Immature natural killer cell (primary cell): ENCODE measurements at places on chromosomes 7 and 10. TPM values are rescaled to one million over a fixed set of nuclear protein-coding genes. Genes with fewer than 3 reads are reported as not detected.

- peaks cover 2% of the 10 kb centered on the region for H3K27me3 ChIP-seq
- H3K4me1 ChIP-seq: no peaks in the 10 kb centered on the region
- H3K4me3 ChIP-seq: no peak overlapping the region
- no peak for DNase-seq
- H3K27ac ChIP-seq: no peak overlapping the region
- H3K36me3 ChIP-seq: no peaks in the 10 kb centered on the region
Measured at GRCh38 chr10:42112331-42113157, 525.8 kb downstream of the ZNF33B start.

GPR141 gene
- polyA plus RNA-seq: 24.8 TPM

STK31 gene
- not detected for polyA plus RNA-seq

DNA sequence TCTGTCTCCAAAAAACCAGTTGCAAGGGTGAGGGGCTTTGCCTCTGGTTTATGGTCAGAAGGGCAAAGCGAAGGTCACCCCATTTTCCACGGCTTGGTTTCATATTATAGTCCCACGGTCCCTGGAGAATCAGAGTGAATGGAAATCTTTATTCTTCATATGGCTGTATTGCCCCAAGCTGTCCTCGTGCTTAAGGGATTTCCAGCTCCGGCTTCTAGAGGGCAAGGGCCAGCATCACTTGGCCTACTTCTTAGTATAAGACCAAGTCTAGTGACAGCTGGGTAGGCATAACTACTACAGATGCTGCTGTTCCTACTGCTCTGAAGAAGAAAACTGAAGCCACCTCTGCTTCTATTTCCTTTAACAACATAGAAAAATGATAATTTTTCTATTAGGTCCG lies 63.2 kb downstream of the PARP12 start:
- DNase-seq: no peak
- no peak overlapping the region for H3K27ac ChIP-seq
- peaks cover 3% of the 10 kb centered on the region for H3K36me3 ChIP-seq

- H3K4me1 ChIP-seq: no peaks in the 10 kb centered on the region
- DNase-seq: no peak
- no peaks in the 10 kb centered on the region for H3K36me3 ChIP-seq
Measured at GRCh38 chr10:131698232-131698631, 202.6 kb upstream of the PPP2R2D start.

TMEM236 gene
- polyA plus RNA-seq: 0.07 TPM

- H3K4me1 ChIP-seq: no peaks in the 10 kb centered on the region
- peaks cover 2% of the 10 kb centered on the region for H3K27me3 ChIP-seq
- no peak overlapping the region for H3K4me3 ChIP-seq
Measured at GRCh38 chr10:69491611-69492010, 40.3 kb downstream of the TSPAN15 start.

FRG2B gene
- polyA plus RNA-seq: not detected

- peaks cover 7% of the 10 kb centered on the region for H3K27me3 ChIP-seq
- peak overlapping the region; percentile 96 for H3K4me3 ChIP-seq
Measured at GRCh38 chr7:43869867-43870240, 537 bp upstream of the MRPS24 start.

GRCh38 chr7:158085741-158086695 lies 501.6 kb downstream of the PTPRN2 start:
- no peaks in the 10 kb centered on the region for H3K27me3 ChIP-seq
- no peak overlapping the region for H3K4me3 ChIP-seq
- no peaks in the 10 kb centered on the region for H3K36me3 ChIP-seq
- H3K27ac ChIP-seq: no peak overlapping the region
- DNase-seq: no peak
- no peaks in the 10 kb centered on the region for H3K4me1 ChIP-seq

DNA sequence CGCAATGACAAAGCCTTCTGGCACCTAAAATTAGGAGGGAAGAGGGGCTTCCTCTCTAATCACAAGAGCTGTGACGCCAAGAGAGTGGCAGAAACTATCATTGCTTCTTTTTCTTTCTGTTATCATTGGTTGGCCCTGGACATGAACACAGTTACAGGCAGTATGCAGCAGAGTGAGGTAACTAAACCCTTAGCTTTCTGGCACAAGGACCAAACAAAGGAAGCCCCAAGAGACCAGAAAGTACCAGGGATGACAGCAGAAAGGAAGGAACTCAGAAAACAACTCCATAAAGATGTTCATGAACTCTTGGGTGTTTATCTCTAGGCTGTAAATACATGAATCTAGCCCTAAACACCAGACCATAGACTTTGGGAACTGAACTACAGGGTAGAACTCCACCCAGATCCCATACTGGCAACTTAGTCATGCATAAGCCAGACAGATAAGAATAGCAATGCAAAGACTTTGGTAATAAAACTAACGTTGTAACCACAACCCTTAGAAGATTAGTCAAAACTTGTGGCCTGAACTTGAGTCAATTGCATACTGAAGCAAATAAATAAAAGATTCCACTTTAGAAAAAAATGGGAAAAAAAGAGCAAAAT lies 195.7 kb upstream of the PTN start:
- no peaks in the 10 kb centered on the region for H3K36me3 ChIP-seq
- H3K4me1 ChIP-seq: no peaks in the 10 kb centered on the region
- H3K27ac ChIP-seq: no peak overlapping the region
- H3K4me3 ChIP-seq: no peak overlapping the region
- no peak for DNase-seq

DNA sequence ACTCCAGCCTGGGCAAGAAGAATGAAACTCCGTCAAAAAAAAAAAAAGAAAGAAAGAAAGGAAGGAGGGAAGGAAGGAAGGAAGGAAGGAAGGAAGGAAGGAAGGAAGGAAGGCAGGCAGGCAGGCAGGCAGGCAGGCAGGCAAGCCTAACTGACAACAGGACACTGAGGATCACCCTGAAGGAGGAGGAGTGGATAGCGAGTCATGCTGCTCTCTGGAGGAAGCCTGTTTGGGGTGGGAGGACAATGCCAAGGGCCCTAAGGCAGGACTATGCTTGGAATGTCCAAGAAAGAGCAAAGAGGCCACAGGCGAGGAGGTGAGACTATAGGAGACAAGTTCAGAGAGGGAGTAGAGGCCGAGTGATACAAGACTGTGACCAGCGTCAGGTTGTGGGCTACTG lies 107.0 kb upstream of the PARD3 start:
- H3K27ac ChIP-seq: no peak overlapping the region
- H3K27me3 ChIP-seq: no peaks in the 10 kb centered on the region
- H3K4me1 ChIP-seq: no peaks in the 10 kb centered on the region
- peaks cover 2% of the 10 kb centered on the region for H3K36me3 ChIP-seq
- no peak overlapping the region for H3K4me3 ChIP-seq
- no peak for DNase-seq

CHAT gene
- not detected for polyA plus RNA-seq

- no peak for DNase-seq
- no peaks in the 10 kb centered on the region for H3K4me1 ChIP-seq
- no peaks in the 10 kb centered on the region for H3K36me3 ChIP-seq
- H3K27me3 ChIP-seq: peaks cover 2% of the 10 kb centered on the region
Measured at GRCh38 chr7:86920154-86920553, 139.3 kb downstream of the ELAPOR2 start.

GIMAP6 gene
- polyA plus RNA-seq: 119 TPM

GRCh38 chr10:67327626-67328535 lies 368.1 kb downstream of the CTNNA3 start:
- H3K4me3 ChIP-seq: no peak overlapping the region
- H3K4me1 ChIP-seq: no peaks in the 10 kb centered on the region
- no peak overlapping the region for H3K27ac ChIP-seq
- no peaks in the 10 kb centered on the region for H3K27me3 ChIP-seq

CTAGE4 gene
- polyA plus RNA-seq: not detected

DNA sequence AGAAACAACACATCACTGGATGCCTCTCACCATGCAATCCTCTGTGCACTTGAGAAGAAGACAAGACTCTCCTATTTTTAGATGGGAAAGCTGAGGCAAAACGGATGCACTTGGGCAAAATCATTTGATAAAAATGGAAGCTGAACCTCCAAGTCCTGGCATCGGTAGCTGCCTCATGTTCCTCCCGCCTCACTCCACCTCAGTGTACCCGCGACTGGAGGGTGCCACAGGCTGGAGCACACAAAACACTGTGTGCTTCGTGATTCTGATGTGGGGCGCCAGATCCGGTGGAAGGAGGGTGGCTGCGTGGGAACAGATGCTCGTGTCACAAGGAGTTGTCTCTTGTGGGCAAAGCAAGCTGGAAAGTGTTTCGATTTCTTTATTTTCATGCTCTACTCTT lies 41.3 kb downstream of the TAS2R41 start:
- H3K27me3 ChIP-seq: peaks cover 2% of the 10 kb centered on the region
- no peak overlapping the region for H3K4me3 ChIP-seq
- H3K36me3 ChIP-seq: no peaks in the 10 kb centered on the region
- H3K4me1 ChIP-seq: no peaks in the 10 kb centered on the region
- no peak for DNase-seq

COL13A1 gene
- polyA plus RNA-seq: 1.6 TPM

GRCh38 chr10:115300080-115300479 lies 206.9 kb downstream of the ATRNL1 start:
- H3K27me3 ChIP-seq: no peaks in the 10 kb centered on the region
- no peaks in the 10 kb centered on the region for H3K4me1 ChIP-seq
- no peak overlapping the region for H3K4me3 ChIP-seq
- H3K36me3 ChIP-seq: no peaks in the 10 kb centered on the region
- H3K27ac ChIP-seq: no peak overlapping the region
